Stimulated activated naive CD8-positive, alpha-beta T cell treated with anti-CD3 and anti-CD28 coated beads, Interleukin-15, Interleukin-2, amounts not matched to agents 100 U/mL and 50 U/mL, for 24 hours (primary cell): ENCODE measurements at places on chromosomes 11 and 22.

GRCh38 chr11:111819829-111820237, 51.5 kb downstream of the ALG9 start:
- DNase-seq, result no peak

DNA sequence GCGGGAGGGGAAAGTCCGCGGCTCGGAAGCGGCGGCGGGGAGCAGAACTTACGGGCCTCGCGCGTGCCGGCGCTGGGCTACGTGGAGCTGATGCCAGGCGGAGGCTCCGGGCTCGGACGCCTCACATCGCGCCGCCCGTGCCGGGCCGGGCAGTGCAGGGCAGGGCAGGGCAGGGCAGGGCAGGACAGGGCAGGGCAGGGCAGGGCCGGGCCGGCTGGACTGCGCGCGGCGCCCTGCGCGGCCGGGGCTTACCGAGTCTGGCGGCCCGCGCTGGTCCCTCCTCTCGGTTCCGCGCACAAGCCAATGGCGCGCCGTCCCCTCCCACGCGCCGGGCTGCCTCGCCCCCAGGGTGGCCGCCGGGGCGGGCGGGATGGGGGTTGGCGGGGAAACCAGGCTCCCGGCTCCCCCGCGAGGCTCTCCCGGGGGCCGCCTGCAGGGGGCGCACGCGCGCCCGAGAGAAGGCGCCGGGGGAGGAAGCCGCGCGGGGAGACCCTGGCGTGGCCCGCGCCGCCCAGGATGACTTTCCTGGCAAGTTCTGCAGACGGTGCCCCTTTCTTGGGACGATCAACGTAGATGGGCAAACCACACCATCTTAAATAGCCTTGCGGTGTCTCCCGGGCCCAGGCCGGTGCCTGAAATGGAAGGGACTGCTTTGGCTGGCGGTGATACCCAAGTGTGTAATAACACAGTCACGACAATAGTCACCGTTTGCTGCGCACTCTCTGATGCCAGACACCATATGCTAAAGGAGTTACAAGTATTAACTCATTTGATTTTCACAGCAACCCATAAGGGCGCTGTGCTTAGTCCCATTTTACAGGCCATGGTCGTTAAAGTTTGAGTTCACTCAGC, at the start of gene TP53I11:
Gene TP53I11 (minus strand): TSS at position 259 of the 852 bp plus-strand sequence. CDS start 12,548 bp downstream, outside the sequence.
- DNase-seq, result peak; percentile 82

- DNase-seq, result no peak
Observed at GRCh38 chr11:129894278-129895125, 876 bp downstream of the NFRKB start.

DNA sequence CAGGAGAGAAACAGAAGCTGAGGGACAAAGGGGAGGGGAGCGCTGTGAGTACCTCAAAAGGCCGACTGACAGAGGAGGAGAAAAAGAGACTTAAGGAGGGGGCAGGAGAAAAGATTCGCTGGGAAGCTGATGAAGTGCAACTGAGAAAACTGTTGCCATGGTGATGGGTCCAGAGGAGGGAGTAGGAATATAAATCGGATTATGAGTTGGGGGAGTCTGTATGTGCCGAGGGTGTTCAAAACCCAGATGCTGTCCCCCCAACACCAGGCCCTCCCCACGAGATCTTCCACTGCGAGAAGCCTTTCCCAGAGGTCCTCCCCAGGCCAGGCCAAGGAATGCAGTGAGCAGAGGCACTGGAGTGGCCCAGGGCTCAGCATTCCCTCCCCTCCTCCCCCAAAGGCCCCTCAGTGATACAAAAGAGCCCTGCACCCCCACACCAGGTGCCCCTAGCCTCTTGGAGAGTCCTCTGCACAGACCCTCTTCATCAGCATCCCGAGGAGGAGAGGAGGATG, 13.7 kb upstream of the BCL9L start:
- no peak for DNase-seq

- DNase-seq, result peak; percentile 77
Observed at GRCh38 chr11:35146074-35146521, 7.1 kb downstream of the CD44 start.

DNA sequence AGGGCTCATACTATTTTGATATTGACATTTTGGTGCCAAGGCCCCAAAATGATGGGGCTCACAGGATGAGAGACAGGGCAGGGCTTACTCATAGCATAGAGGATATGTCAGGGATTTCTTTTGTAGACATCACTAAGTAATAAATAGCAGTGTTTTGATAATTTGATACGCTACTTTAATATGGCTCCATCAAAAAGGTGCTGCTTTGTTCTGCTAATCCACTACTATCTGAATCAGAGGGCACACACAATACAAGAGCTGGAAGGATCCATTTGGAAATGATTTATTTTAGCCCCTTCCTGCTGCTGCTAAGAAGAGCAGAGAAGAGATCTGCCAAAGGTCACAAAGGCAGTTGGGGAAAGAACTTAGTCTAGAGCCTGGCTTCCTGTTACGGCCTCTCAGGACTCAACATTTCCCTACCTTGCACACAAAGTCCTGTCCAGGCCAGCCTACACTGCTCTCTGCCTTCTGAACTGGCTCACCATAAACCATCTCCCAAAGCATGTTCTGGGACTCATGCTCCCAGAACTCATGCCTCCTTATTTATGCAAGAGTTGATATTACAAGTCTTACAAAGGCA, 261.3 kb upstream of the ARHGAP20 start:
- DNase-seq, result no peak
